ENCODE measurements at places on chromosomes 1 and 21.

DNA sequence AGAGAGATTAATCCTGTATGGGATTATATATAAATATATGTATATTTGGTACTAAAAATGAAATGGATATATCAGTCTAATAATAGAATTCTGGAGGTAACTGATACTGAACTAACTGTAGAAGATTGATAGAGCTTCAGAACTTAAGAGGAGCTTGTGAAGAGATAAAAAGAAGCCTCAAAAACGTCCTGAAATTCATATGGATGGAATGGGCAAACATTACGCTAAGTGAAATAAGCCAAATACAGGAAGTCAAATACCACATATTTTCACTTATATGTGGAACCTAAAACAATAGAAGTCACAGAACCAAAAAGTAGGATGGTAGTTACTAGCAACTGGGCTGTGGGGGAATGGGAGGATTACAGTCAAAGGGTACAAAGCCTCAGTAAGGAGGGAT lies 36.0 kb upstream of the ADGRL4 start:
- DNase-seq = no peak

DNA sequence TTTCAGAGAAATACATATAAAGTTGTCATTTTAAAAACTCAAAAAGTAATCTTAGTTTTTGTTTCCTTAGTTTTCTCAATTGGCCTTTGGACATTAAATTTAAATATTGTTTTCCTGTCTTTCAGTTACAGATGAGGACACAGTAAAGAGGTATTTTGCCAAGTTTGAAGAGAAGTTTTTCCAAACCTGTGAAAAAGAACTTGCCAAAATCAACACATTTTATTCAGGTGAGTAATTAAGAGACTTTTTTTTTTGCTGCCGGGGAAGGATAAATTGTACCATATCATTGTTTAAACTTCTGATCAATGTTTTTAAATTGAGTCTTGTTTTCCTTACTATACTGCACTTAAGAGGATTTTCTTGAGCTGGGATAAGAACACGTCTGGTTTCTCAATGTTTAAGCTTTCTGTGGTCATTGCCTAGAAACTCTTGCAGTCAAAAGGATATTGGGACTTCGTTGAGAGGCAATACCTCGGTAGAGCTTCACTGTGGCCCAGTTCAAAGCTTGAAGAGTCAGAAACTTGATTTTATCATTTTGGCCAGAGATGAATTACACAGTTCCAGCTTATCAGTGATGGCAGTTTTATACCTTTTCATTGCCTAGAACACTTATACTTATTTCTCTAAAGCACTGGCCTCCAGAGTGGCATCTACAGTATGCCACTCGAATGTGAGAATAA lies 124.9 kb upstream of the KIAA1614 start:
- no peak for DNase-seq

DNA sequence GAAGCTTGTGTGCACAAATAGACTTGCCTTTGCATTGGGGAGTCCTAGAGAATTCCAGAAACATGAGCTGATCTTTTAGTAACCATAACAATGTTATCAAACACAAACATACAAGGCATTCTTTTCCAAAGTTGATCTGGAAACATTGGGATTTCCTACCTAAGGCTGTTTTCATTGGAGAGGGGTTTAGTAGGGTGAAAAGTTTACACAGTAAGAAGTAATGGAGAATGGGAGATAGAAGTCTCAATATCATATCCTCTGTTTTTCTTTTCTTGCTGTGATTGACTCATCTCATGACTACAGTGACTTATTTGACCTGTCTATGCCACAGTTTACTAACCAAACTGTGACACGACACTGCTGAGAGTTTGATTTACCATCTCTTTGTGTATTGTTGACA lies 65.6 kb upstream of the PLA2G4A start:
- no peak for DNase-seq

- DNase-seq = no peak
Observed at GRCh38 chr21:24941316-24942185, 665.7 kb downstream of the MRPL39 start.

DNA sequence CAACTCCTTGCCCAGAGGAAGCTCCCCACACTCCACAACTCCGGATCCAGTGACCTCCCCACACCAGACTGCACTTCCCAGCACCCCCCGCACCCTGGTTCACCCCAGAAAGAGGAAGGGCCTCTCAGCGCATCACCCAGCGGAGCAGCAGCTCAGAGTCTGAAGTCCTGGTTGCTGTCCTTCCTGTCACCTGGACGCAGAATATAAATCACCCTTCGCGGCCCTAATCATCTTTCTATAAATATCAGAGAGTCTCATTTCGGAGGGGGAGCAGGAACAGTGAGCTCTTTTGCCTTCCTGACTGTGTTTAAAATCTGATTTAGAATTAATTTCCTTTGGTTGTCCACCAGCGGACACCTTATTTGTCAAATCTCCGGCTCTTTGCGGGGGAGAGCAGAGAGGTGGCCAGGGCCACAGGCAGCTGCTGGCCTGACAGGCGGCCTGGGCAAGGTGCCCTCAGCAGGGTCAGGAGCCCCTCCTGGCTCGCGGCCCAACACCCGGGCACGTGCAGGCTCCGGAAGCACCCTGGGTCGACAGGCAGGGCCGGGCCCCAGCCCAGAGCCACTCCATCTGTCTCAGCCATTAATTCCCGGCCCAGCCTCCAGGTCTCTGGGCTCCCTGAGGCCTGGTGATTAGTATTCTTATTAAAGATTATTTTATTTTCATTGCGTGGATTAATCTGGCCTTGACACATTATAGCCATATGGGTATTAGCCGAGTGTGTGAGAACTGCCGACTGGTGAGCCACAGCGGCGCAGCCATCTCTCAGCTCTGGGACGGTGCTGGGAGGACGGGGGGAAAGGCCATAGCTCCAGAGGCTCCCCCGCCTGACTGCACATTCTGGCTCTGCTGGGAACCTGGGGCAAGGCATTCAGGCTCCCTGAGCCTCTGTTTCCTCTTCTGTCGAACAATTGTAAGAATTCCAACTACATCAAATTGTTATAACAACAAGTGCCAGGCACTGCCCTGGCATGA lies 19.7 kb downstream of the EPHA8 start:
- DNase-seq = no peak

GRCh38 chr1:8631163-8631562 lies 186.3 kb downstream of the RERE start:
- no peak for DNase-seq

DNA sequence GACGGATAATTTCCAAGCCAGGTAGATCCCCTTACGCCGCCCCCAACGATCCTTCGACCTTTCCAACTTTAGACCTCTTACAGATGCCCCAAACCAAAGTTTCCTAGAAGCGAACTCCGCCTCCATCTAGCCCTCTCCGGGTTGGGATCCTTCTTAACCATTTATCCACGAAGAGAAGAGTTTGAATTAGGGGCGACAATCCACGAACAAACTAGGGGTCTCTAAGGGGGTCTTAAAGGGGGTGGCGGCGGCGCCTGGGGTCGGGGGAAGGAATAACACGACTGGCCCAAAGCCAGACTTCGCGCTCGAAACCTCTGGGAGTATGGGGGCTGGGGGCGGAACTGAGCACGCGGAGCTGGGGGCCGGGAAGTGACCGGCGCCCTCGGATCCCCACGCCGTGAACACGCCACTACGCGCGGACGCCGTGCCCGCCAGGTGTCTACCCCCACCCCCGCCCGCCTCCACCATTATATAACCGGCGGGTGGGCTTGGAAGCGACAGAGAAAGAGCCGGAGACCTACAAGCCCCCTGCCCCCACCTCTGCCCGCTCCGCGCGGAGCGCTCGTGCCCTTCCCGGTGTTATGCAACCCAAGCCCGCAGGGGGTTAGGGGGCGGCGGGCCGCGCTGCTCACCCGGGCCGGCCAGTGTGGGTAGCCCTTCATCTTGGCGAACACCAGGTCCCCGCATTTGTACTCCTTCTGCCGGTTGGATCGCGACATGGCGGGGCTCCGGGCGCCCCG lies 594 bp downstream of the HDGF start:
- peak; percentile 51 for DNase-seq

DNA sequence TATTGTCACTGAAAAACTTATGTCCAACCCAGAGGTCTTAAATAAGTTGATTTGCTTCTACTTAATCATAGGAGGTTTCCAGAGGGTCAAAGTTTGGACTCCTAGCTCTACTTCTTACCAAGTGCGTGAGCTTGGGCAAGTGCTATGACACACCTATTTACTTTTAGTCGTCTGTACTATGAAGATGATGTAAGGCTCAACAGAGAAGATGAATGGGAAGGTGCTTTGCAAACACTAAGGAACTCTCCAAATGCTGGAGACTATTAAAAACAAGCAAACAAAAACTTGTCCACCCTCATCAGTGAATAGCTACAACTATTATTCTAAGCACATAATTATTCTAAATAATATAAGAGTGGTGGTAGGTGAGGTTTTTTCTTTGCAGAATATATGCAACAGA lies 232.3 kb upstream of the USP24 start:
- DNase-seq = no peak

- DNase-seq = no peak
Observed at GRCh38 chr1:119653839-119654170, 5.7 kb upstream of the ZNF697 start.

DNA sequence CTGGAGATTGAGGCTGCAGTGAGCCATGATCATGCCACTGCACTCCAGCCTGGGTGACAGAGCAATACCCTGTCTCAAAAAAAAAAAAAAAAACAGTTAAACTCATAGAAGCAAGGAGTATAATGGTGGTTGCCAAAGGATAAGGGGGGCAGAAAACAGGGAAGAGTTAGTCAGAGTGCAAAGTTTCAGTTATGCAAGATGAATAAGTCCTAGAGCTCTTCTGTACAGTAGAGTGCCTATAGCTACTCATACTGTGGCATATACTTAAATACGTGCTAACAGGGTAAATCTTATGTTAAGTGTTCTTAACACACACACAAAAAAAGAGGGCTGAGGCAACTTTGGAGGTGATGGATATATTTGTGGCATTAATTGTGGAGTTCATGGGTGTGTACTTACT lies 75.6 kb upstream of the COA6 start:
- no peak for DNase-seq

- no peak for DNase-seq
Observed at GRCh38 chr1:5647234-5647633, 345.0 kb downstream of the NPHP4 start.
